ENCODE measurements at places on chromosomes 3 and 15.

- no peak for DNase-seq
Measured at GRCh38 chr15:23546158-23546557, 19.3 kb upstream of the MKRN3 start.

DNA sequence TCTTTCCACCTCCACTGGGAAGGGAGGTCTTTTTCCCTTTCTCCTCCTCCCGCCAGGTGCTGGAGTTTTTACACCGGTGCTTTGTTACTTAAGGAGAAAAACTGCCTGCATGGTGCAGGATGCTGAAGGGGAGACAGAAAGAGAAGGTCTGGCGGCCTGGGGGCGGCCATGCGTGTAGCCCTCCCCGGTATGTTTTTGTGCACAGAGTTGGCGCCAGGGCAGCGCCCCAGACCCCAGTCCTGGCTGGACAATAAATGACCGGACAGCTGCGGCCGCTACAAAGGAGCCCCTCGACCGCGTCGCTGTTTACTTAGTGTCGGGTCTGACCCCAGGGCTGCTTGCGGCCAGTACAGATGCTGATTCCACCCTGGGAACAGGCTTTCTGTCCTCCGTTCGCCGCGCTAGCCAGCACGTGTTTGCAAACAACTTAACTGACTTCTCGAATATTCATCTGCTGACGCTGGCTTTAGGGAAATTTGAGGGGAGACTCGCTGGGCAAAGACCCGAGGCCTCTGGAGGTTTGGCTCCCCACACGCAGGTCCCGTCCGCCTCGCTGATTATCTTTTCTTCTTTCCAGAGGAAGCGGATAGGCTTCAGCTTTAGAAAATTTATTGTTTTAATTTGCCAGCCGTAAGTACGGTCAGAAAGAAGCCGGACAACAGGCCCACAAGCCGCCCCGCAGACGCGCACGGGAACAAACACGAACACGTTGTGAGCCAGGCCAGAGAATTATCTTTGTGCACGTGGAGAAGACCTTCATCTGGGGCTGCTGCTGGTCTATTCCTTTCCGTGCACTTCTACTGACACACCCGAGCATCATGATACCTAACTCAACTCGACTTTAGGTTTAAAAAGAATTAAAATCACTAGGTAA, 46.9 kb downstream of the ZIC4 start:
- DNase-seq, result no peak

DNA sequence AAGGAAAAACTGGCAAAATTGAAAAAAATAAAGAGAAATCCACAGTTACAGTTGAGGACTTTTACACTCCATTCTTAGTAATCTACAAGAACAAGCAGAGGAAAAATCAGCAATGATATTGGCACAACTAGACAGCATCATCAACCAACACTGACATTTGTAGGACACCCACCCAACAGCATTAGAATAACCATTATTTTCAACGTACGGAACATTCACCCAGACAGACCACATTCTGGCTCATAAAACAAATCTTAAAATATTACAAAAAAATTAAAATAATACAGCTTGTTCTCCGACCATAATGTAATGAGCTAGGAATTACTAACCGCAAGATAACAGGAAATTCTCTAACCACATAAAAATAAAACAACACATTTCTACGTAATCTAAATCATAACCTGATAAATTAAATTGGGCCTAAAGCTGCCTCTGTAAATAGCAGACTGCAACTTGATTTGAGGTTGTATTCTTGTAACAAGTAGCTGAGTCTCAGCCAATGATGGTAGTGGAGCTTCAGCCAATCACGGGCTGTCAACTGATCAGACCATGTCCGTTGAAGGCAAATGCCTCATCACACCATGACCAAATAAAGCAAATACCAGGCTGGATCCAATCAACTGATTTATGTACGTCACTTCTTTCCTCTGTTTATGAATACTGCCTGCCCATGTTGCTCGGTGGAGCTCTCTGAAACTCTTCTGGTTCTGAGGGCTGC, 9.2 kb downstream of the PLSCR4 start:
- no peak for DNase-seq

GRCh38 chr3:195010551-195011100, 260.3 kb downstream of the XXYLT1 start:
- DNase-seq, result no peak

DNA sequence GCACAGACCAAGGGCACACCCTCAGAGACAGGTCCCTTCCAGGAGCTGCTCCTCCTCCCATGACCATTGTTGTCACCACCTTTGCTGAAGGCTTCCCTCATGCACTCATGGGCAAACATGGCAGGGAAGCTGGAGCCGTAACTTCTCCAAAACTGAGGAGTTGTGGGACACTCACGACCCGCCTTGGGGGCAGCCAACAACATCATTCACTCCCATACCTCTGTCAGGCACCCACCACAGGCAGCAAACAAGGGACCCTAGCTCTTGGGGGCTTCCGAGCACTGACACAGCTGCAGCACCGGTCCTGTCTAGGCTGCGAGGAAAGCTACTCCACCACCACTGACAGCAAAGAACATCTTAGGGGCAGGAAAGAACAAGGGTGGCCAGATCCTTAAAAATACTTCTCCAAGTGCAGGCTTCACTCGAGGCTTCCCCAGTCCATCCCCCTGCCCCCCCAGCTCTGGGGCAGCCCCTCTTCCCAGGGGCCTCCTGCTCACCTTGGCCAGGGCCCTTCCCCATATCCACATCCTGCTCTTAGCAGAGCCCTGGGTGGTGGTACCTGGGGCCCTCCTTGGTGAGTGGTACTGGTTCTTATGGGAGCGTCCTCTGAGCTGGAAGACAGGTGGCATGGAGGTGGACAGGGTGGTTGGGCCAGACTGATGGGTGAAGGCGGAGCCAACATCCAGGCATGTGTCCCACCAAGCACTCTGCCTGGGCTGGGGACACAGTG, 28.0 kb upstream of the DUSP7 start:
- no peak for DNase-seq

DNA sequence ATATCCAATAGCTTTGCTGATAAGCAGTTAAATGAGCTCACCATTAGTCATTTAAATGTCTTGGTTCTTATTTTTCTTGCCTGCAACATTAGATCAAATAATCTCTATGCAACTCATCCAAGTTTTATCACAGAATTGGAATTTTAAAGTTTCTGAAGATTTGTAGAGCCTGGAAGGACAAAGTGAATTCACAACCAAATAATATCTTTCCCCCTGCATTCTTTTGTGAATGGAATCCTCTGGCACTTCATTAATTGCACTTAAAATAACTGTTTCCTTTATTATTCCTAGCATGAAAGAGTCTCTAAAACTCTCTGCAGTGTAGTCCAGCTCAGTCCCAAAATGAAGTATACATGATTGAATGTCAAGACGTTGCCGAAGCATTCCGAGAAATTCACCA, 345.6 kb upstream of the TGFBR2 start:
- no peak for DNase-seq

GRCh38 chr3:138205527-138205926, 18.4 kb downstream of the ARMC8 start:
- no peak for DNase-seq

DNA sequence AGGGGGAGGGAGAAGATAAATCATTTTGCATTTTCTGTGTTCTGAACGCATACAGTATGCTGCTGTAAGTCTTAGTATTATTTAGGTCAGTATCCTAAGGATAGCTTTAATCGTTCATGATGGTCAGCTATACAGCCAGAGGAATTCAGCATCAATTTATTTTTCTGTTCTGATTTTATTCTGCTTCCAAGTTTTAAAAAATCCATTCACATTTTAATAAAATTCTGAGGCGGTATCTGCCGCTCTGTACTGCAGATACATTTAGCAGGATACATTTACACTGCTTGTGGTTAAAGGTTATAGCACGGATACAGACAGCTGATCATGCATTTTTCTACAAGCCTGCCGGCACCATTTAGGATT, 17.8 kb downstream of the ZBTB38 start:
- peak; percentile 40 for DNase-seq

- no peak for DNase-seq
Measured at GRCh38 chr3:181943285-181943684, 231.6 kb downstream of the SOX2 start.

DNA sequence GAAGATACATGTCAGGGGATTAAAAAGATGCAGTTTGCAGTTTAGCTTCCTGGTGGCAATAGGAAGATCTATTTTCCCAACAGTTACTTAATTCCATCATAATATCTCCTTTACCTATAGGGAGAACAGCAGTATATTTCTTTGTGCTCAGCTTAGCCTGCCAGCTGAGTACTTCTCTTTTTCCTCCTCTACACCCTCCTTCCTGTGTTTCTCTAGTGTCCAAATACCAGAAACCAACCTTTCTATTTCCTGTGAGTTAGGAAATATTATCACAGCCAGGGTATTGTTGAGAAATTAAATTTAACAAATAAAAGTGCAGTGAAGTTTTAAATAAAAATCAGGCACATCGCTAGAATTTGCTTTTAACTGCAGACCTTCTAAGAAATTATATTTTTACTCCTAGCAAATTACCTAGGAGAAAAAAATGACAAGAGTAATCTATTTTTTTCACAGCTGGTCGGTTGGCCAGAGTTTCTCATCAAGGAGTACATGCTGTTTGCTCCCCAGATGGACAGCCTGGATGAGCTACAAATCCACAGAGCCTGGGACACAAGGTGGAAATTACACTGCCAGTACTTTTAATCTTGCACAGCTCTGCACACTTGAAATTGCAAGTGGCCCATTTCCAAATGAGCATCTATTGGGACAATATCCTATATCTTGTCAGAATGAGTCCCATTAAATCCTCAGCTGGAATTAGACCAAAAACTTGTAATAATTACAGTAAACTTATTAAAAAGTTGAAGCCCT, 185.2 kb upstream of the CFAP20DC start:
- DNase-seq, result no peak

GRCh38 chr3:178671791-178672190, 135.6 kb downstream of the KCNMB2 start:
- peak; percentile 60 for DNase-seq

DNA sequence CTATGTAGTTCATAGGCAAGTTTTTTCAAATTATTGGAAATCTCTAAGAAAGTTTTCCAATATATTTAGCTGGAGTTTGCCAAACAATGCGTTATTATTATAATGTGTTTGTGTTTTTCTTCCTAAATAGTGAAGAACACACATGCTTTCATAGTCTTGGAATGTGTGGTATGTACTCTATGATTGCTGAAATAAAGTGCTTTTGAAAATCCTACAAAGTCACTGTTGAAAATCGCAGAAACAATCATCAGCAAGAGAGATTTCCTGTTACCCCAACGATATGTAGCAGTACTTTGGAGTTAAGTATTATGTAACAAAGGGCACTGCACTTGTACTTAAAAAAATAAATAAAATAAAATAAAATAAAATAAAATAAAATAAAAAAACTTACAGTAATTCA, 796.2 kb downstream of the NAALADL2 start:
- no peak for DNase-seq

GRCh38 chr3:172280406-172281051, 167.7 kb downstream of the GHSR start:
- peak; percentile 83 for DNase-seq

DNA sequence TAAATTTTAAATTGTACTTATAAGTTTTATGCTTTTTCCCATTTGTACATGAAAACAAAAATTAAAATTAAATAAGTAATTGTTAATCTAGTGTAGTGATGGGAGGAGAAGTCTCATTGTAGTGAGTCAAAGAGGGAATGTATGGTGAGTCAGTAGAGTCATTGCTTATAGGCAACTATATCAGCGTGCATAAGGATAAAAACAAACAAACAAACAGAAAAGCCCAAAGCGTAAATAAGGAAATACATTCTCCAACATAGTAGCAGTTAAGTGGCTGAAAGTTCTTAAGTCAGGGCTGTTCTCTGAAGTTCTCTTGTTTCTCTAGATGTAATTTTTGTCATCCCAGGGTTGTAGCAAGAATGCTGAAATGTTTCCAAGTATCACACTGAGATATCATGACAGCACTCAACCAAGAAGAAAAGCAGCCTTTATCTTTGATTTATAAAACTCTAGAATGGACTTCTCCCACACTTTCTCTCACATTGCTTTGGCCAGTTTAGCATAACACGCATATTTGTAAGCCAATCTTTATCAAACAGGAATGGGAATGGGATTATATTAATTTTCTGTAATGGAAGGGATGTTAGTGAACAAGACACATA, 184.1 kb upstream of the TP63 start:
- no peak for DNase-seq

GRCh38 chr3:120664926-120665325, 17.1 kb downstream of the HGD start:
- DNase-seq, result no peak

- DNase-seq, result no peak
Measured at GRCh38 chr3:187025656-187026316, 95.5 kb downstream of the ST6GAL1 start.

DNA sequence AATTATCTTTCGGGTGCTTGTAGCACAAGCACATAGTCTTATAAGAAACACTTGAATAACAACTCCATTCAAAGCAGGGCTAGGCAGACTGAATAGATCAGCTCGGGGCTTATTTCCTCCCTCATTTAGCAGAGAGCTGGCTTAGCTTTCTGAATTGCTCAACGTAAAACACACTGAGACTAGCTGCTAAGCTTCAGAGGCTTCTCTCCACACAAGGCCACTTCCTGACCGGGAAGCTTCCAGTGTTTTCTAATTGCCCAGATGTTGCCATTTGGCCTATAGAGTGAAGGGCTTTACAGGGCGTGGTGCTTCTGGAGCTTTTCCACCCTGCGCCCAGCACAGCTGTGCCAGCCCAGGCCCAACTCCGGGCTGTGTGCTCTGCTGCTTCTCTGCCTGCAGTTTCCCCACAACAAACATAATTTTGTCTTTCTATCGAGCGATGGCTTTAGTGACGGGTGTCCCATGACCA, 16.6 kb downstream of the FAM240A start:
- DNase-seq, result no peak

All from HCEC 1CT (cell line).